EL (cell line): ENCODE measurements at places on chromosomes 2 and 18.

DNA sequence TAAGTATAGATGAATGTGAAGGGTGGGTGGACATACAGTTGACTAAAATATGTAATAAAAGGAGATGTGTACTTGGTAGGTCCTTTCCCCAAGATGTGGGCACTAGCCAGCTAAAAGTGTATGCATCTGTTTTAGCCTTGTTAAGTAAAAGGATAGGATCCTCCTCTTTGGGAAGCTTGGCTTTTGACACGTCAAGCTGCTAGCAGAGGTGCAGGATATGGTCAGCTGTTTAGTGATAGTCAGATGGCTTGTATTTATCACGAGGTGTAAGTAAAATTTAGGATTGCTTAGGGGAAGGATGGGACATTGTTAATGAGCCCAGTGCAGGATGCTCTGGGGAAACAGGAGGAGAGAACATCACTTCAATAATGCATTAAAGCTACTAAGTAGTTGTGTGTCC is 1.5 kb downstream of the MFSD6 start:
- DNase-seq = no peak

- DNase-seq = no peak
Observed at GRCh38 chr2:202723746-202724145, 89.0 kb downstream of the FAM117B start.

GRCh38 chr2:158325782-158326340 is 130.7 kb downstream of the CCDC148 start:
- DNase-seq = peak; percentile 2

- no peak for DNase-seq
Observed at GRCh38 chr2:156505696-156506095, 69.5 kb downstream of the GPD2 start.

- no peak for DNase-seq
Observed at GRCh38 chr18:78813156-78813555, 166.5 kb upstream of the SALL3 start.

DNA sequence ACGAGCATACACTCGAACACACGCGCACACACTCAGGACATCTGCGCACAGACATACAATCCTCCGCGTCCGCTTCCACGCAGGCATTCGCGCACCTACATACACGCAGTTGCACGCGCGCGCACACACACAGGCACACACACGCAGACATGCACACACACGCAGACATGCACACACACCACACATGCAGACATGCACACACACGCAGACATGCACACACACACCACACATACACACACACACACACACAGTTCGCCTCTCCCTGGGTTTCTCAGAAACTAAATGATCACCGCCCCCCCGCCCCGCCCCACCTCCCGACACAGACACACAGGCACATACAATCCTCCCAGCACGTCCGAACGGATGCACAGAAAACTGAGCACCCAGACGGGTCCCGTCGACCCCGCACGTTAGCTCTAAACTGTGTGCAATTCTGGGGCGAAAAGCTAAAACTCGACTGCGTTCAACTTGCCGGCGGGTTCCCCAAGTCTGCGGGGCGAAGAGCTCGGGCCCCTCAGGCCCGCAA is 1.0 kb downstream of the EPHA4 start:
- peak; percentile 35 for DNase-seq

GRCh38 chr2:222033541-222033940 is 265.3 kb downstream of the PAX3 start:
- DNase-seq = peak; percentile 6

DNA sequence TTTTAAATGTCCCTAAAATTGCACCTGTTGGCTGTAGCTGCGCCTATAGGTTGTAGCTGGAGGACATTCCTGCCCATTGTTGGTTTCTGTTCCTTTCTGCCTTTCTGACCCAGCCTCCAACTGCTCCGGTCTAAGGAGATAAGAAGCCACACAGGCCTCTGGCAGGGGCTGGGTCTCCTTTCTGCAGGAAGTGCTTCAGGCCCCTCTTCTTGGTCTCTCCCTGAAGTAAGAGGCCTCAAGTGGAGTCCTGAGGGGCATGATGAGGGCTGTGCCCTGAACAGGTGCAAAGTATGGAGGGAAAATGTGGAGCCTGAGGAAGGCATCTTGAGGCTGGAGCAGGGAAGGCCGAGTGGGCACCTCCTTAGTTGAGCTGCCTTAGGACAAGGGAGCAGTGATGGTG is 10.4 kb upstream of the SFTPB start:
- no peak for DNase-seq

- DNase-seq = peak; percentile 33
Observed at GRCh38 chr2:240586919-240587800, 626 bp downstream of the CAPN10 start.

DNA sequence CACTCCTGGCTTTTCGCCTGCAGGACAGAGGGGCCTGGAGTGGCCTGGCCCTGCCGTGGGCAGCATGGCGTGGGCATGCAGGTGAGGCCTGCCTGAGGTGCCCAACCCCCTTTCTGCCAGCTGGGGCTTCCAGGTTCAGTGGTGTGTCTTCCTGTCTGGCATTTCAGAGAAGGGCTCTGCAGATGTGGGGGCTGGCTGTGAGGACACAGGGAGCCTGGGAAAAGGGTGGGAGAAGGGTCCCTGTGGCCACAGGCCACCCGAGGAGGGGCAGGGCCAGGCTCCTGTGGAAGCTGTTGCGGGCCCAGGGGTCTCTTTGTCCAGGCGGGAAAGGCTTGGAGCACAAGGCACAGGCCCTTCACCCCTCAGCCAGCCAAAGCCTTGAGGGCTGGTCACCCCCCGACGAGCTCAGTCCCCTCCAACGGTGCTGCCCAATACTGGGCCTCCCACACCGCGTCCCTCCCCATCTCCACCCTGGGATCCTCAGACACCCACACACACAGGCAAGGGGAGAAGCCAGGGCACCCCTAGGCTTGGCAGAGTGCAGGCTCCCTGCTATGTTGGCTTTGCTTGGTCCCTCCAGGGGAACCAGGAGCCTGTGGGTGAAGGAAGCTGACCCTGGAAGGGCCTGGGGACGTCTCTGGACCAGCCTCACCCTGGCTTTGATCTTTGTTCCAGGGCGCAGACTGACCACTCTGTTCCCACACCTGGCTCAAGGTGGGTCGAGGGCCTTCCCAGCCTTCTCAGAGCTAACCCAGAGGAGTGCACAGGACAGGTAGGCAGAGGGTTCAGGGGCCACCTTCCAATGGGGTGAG is 3.7 kb upstream of the AQP12A start:
- no peak for DNase-seq
